ENCODE measurements at places on chromosomes 6 and 20.

GRCh38 chr6:166009385-166010031 lies 158.1 kb downstream of the TBXT start:
- H3K36me3 ChIP-seq: no peaks in the 10 kb centered on the region
- no peaks in the 10 kb centered on the region for H3K27me3 ChIP-seq
- DNase-seq: no peak
- no peak overlapping the region for H3K27ac ChIP-seq
- no peak overlapping the region for H3K4me3 ChIP-seq
- H3K4me1 ChIP-seq: peaks cover 19% of the 10 kb centered on the region

- H3K4me3 ChIP-seq: no peak overlapping the region
- no peak for DNase-seq
- no peak overlapping the region for H3K27ac ChIP-seq
- H3K36me3 ChIP-seq: no peaks in the 10 kb centered on the region
- peaks cover 6% of the 10 kb centered on the region for H3K4me1 ChIP-seq
- H3K27me3 ChIP-seq: no peaks in the 10 kb centered on the region
Observed at GRCh38 chr20:39873286-39873685, 815.8 kb downstream of the MAFB start.

DNA sequence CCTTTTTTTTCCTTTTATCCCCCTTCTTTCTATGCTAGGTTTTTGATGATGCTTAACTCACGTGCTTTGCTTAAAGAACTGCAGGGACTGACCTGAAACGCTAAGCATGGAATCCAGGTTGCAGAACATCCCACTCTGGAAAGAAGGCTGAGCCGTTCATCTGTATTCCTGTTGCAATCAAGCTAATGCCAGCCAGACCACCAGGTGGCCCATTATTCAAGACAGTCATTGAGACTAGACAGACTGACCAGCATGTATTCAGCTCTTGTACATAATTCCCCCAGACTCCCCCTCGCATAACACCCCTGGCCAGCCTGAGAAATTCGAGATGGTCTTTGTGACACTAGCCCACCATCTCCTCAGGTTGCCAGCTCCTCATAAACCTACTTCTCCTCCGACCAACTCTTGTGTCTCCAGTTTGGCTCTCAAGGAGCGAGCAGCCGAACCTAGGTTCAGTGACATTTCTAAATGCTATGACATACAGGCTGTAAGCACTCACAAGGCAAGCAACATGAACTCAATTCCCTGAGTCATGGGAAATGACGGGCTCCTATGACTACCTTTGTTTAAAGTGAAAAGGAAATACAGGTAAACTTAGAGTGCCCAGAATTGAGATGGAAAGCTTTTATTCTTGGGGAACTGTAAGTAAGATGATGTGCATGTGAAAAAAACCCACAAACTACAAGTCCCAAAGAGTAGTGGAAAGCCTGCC lies 309.3 kb upstream of the CDYL start:
- H3K4me1 ChIP-seq: no peaks in the 10 kb centered on the region
- no peak for DNase-seq
- H3K36me3 ChIP-seq: no peaks in the 10 kb centered on the region
- H3K27ac ChIP-seq: no peak overlapping the region

DNA sequence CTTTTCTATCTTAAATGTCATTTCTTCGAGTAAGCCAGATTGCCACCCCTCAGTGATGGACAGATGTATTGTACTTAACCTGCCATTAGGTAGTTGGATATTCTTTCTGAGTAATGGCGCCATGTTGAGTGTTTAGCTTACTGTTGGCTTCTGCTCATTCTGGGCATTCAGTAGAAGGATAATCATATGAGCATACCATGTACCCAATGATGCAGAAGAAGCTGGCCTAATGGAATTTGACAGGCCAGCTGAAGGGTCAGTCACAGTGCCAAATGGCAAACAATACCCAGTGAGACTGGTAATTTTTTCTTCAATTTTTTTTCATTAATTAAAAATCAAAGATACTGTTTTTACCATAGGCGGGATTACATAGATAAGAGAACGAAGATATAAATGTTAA lies 1010.8 kb upstream of the EYS start:
- no peak for DNase-seq
- H3K27me3 ChIP-seq: no peaks in the 10 kb centered on the region
- no peak overlapping the region for H3K4me3 ChIP-seq
- H3K36me3 ChIP-seq: no peaks in the 10 kb centered on the region
- H3K4me1 ChIP-seq: no peaks in the 10 kb centered on the region

- H3K27me3 ChIP-seq: no peaks in the 10 kb centered on the region
- no peak overlapping the region for H3K4me3 ChIP-seq
- no peaks in the 10 kb centered on the region for H3K36me3 ChIP-seq
Observed at GRCh38 chr6:15033850-15034203, 212.0 kb upstream of the JARID2 start.

- no peaks in the 10 kb centered on the region for H3K36me3 ChIP-seq
- H3K4me1 ChIP-seq: peaks cover 44% of the 10 kb centered on the region
- H3K4me3 ChIP-seq: no peak overlapping the region
- peak overlapping the region; percentile 49 for H3K27ac ChIP-seq
Observed at GRCh38 chr6:2979819-2980464, 8.6 kb upstream of the SERPINB6 start.

DNA sequence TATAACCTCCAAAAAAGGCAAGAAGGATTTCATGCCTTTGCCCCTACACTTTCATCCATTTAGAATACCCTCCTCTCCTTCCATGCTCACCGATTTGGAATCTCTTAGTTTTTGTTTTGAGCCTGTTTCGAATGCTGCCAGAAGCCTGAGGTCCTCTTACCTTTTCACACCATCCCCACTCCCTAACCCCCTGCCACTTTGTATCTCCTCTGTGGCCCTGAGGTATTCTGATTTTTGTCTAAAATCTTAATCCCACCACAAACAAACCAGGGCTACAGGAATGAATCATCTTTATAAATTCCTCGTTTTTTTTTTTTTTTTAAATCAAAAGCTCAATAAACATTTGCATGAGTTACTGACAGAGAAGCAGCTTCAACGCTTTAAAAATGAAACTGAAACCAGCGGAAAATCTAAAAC lies 1.6 kb upstream of the RPS12 start:
- H3K27me3 ChIP-seq: no peaks in the 10 kb centered on the region
- DNase-seq: no peak
- H3K36me3 ChIP-seq: peaks cover 25% of the 10 kb centered on the region
- H3K27ac ChIP-seq: peak overlapping the region; percentile 93
- H3K4me3 ChIP-seq: peak overlapping the region; percentile 83

DNA sequence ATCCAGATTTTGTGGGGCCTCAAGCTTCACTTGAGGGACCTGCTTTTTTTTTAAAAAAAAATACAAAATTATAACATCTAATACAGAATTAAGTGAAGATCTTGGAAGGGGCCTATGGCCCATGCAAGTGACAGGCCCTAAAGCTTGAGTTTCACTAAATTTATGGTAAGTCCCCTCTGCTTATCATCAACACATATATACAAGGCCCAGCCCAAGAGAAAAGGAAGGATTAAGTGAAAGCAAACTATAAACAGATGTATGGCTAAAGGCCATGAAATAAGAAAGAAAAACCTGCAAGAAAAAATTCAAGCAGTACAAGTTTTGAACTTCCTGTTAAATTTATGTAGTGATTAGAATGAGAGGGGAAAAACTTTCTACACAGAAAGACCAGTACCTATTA lies 86.8 kb downstream of the CDC40 start:
- H3K4me3 ChIP-seq: no peak overlapping the region
- H3K27me3 ChIP-seq: no peaks in the 10 kb centered on the region
- no peak for DNase-seq
- H3K36me3 ChIP-seq: no peaks in the 10 kb centered on the region
- H3K4me1 ChIP-seq: no peaks in the 10 kb centered on the region

DNA sequence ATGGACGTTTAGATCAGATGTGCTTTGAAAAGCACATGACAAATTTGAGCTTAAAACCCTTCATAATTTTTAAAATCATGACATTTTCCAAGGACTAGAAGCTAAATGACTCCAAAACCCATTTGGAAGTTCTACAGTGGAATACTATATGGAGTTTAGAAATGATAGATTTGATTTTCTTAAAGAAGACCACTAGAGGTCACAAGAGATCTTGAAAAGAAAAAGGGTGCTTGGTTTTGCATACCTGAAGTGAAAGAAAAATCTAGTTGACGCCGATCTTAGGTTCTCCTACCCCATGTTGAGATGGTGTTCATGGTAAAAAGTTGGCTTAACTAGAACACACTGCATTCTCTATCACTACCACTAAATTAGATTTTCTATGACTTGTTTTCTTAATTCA lies 31.5 kb downstream of the CFAP61 start:
- H3K27ac ChIP-seq: no peak overlapping the region
- DNase-seq: no peak
- H3K4me3 ChIP-seq: no peak overlapping the region
- no peaks in the 10 kb centered on the region for H3K4me1 ChIP-seq
- peaks cover 10% of the 10 kb centered on the region for H3K27me3 ChIP-seq
- no peaks in the 10 kb centered on the region for H3K36me3 ChIP-seq

GRCh38 chr6:154167126-154167525 lies 128.1 kb downstream of the OPRM1 start:
- H3K36me3 ChIP-seq: no peaks in the 10 kb centered on the region
- no peak overlapping the region for H3K27ac ChIP-seq
- H3K4me1 ChIP-seq: no peaks in the 10 kb centered on the region
- H3K4me3 ChIP-seq: no peak overlapping the region
- H3K27me3 ChIP-seq: no peaks in the 10 kb centered on the region

GRCh38 chr20:45419188-45420091 lies 3.5 kb downstream of the PIGT start:
- no peak overlapping the region for H3K4me3 ChIP-seq
- H3K27ac ChIP-seq: peak overlapping the region; percentile 17
- no peaks in the 10 kb centered on the region for H3K27me3 ChIP-seq
- peaks cover 6% of the 10 kb centered on the region for H3K4me1 ChIP-seq

GRCh38 chr6:89963391-89963790 lies 69.1 kb downstream of the GJA10 start:
- no peak overlapping the region for H3K4me3 ChIP-seq
- H3K27me3 ChIP-seq: no peaks in the 10 kb centered on the region
- H3K36me3 ChIP-seq: no peaks in the 10 kb centered on the region
- no peak overlapping the region for H3K27ac ChIP-seq
- no peaks in the 10 kb centered on the region for H3K4me1 ChIP-seq

DNA sequence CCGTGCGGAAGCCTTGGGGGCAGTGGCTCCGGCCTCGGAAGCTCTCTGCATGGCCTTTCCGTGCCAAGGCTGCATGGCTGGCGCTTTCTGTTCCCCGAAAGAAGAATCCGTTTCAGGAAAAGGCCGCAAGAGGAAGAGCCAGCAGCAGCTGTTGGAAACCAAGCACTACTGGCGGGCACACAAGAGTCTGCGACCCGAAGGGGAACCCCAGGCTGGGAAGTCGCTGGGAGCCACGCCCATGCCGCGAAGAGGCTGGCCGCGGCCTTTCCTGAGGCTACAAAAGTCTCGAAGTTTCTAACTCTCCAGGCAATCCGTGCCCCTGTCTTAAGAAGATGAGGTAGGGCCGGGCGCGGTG lies at the start of gene CGAS:
CGAS (minus strand) TSS at position 191 of the 355 bp plus-strand sequence; CDS start at position 75, 116 bp downstream.
- H3K27me3 ChIP-seq: no peaks in the 10 kb centered on the region
- no peaks in the 10 kb centered on the region for H3K4me1 ChIP-seq
- peak within 1 kb of the TSS; percentile 40 for H3K27ac ChIP-seq
- no peaks in the 10 kb centered on the region for H3K36me3 ChIP-seq
- H3K4me3 ChIP-seq: peak within 1 kb of the TSS; percentile 41
- peak; percentile 69 for DNase-seq

GRCh38 chr6:4017834-4018170 lies 61.1 kb downstream of the FAM217A start:
- peaks cover 15% of the 10 kb centered on the region for H3K4me1 ChIP-seq
- H3K27me3 ChIP-seq: no peaks in the 10 kb centered on the region

DNA sequence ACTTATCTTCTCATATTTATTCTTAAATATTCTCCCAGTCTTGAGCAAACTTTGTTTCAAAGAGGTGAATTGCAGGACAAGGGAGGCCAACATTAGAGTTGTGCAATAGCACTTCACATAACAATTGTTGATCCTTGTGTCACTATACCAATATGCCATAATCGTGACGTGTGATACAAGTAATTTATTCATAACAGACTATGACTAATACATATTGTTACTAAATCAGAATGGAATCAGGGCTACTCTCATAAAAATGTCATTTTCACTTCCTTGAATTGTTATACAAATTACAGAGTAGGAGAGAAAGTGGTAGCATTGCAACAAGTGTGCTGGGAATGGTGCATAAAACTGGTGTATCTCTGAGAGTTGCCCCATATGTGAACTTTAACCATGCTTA lies 37.2 kb upstream of the PLCB1 start:
- no peak overlapping the region for H3K27ac ChIP-seq
- H3K4me1 ChIP-seq: peaks cover 12% of the 10 kb centered on the region
- DNase-seq: no peak
- H3K36me3 ChIP-seq: no peaks in the 10 kb centered on the region

DNA sequence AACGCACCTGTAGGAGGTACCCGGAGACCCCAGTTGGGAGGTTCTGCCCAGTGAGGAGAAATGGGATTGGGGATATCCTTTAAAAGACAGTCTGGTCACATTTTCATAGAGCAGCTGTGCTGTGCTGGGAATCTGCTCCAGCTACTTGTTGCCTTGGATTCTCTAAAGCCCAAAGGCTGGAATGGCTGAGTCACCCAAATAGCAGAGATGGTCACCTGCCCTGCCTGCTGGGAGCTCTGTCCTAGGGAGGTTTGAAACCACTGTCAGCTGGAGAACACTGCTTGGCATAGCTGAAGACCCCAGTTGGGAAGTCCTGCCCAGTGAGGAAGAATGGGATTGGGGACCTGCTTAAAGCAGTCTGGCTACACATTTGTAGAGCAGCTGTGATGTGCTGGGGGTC lies 34.8 kb upstream of the TFB1M start:
- no peak overlapping the region for H3K27ac ChIP-seq
- H3K36me3 ChIP-seq: no peaks in the 10 kb centered on the region
- no peaks in the 10 kb centered on the region for H3K4me1 ChIP-seq
- DNase-seq: no peak

- H3K27ac ChIP-seq: no peak overlapping the region
- H3K27me3 ChIP-seq: no peaks in the 10 kb centered on the region
- H3K4me1 ChIP-seq: peaks cover 26% of the 10 kb centered on the region
- H3K4me3 ChIP-seq: no peak overlapping the region
Observed at GRCh38 chr6:75428204-75428603, 65.4 kb downstream of the FILIP1 start.

DNA sequence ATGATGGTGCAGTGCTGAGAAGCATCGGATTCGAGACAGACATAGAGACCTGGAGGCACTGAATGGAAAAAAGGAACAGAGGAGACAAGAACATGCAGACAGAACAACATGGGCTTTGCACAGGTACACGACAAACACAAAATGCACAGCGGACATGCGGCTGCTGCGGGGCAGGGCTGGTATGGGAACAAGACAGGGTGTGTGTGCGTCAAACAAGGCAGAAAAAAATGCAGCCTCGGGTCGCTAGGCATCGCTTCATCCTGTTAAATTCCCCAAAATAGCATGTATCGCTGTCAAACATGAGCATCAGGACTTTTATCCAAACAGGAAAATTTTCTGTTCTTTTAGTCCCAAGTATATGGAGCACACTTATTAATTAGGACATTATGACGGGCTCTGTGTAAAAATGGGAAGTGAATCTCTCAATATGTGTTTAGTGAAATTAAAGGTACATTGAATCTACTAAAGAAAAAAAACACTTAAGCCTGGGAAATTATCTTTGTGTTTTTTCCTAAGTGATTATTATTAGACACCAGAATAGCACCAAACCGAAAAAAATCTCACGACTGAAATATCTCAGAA lies 36.1 kb upstream of the TBXT start:
- no peak for DNase-seq
- no peaks in the 10 kb centered on the region for H3K4me1 ChIP-seq
- no peak overlapping the region for H3K27ac ChIP-seq
- H3K4me3 ChIP-seq: no peak overlapping the region
- H3K27me3 ChIP-seq: no peaks in the 10 kb centered on the region

All from adrenal gland (tissue), 19 donors.